ENCODE measurements at places on chromosomes 11 and 22.
A peak's percentile ranks its signal among the peaks of the same experiment; 100 is the strongest.

GRCh38 chr11:131704682-131705081, 334.3 kb downstream of the NTM start:
- no peak for DNase-seq

- no peak for DNase-seq
Observed at GRCh38 chr22:36998620-36999351, 20.5 kb downstream of the TST start.

- no peak for DNase-seq
Observed at GRCh38 chr11:56663386-56663785, at the start of gene OR5AR1. OR5AR1 (plus strand) TSS chr11:56663686; CDS start chr11:56663686, 0 bp downstream.

- no peak for DNase-seq
Observed at GRCh38 chr11:36007127-36007655, 63.3 kb downstream of the LDLRAD3 start.

DNA sequence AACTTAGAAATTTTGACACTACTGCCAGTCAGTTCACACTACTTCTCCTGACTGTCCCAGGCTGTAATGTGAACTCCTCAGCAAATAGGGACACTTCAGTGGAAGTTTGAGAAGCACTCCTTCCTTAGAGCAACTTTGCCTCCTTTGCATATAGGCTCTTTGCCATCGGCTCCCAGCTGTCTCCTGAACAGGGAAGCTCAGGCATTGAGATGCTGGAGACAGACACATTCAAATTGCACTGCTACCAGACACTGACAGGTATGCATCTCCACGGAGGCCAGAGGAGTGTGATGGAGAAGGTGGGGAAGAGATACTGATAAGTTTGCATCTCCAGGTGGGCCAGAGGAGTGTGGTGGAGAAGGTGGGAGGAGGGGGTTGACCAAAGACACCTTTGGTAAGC, 1.4 kb downstream of the TRAPPC4 start:
- no peak for DNase-seq

- no peak for DNase-seq
Observed at GRCh38 chr11:134412203-134413042, at the start of gene B3GAT1. B3GAT1 (minus strand) TSS chr11:134412242; CDS start chr11:134387659, 24,583 bp downstream.

GRCh38 chr11:9756461-9756860, 92.6 kb downstream of the SWAP70 start:
- no peak for DNase-seq

GRCh38 chr11:116888884-116889549, 51.6 kb upstream of the APOA1 start:
- DNase-seq: no peak

- no peak for DNase-seq
Observed at GRCh38 chr11:102148059-102148458, 37.8 kb downstream of the YAP1 start.

- no peak for DNase-seq
Observed at GRCh38 chr11:118615282-118615975, 8.0 kb downstream of the PHLDB1 start.

DNA sequence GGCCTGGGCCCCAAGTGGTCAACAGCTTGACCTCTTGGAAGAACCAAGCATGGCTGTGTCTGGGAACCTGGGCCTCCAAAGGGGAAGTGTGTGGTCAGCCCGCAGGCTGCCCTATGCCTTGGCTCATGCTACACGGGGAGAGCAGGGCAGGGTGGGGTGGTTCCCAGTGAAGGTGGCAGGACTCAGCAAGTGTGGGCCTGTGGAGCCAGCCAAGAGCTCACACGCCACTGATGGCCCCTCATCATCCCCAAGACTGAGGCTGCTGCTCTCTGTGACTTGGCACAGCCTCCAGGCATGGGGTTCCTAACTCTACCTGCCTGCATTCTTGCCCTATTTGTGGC, 15.9 kb upstream of the DGCR8 start:
- no peak for DNase-seq

- no peak for DNase-seq
Observed at GRCh38 chr11:36218283-36218921, 70.8 kb downstream of the COMMD9 start.

DNA sequence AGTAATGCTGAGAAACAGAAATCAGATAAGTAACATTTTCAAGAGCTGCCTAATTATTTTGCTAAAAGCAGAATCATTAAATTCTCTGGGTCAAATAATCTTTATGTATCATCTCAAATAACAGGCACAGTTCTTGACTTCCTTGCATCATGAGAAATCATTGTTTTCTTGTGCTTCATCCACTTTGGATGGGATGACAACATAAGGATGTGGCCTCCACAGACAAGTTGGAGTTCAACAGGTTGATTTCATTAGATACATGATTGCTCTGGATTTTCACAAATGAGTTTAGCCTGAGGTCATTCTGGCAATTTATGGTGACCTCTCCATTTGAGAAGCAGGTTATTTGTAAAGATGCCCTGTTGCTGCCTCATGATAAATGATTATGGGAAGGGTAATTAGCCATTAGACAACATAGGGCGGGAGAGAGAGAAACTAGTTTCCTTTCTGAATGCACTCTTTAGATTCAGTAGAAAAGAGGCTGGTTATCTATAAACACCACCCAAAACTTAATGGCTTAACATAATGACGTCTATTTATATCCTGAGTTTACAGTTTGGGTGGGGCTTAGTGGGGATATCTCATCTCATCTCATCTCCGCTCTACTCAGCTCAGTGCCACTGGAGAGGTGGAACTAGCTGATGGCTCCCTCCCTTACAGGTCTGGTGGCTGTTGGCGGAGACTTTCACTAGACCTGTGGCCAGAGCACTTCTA, 35.0 kb upstream of the ADORA2A start:
- no peak for DNase-seq

DNA sequence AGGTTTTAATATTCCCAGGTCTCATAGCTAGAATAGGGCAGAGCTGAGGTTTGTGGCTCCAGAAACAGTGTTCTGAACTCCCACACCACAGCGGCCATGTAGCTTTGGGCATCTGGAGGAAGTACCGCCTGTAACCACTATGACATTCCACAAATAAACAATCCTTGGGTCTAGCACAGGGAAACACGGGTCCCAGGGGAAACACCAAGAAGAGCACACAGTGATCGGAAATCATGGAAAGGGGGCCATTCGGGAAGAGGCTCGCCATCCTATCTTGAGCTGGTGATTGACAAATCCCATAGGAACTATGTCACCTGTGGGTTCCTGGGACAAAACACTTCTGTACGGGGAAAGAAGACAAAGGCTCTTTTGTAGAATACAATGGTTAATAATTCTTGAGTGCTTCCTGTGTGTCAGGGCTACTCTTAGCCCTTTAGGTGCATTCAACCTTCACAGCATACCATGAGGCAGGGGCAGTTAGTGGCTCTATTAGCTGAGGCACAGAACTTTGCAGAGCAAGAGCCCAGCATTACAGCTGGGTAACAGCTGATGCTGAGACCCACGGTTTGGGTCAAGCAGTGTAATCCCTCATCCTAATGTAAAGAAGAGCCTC, 514.2 kb downstream of the NTM start:
- DNase-seq: no peak

DNA sequence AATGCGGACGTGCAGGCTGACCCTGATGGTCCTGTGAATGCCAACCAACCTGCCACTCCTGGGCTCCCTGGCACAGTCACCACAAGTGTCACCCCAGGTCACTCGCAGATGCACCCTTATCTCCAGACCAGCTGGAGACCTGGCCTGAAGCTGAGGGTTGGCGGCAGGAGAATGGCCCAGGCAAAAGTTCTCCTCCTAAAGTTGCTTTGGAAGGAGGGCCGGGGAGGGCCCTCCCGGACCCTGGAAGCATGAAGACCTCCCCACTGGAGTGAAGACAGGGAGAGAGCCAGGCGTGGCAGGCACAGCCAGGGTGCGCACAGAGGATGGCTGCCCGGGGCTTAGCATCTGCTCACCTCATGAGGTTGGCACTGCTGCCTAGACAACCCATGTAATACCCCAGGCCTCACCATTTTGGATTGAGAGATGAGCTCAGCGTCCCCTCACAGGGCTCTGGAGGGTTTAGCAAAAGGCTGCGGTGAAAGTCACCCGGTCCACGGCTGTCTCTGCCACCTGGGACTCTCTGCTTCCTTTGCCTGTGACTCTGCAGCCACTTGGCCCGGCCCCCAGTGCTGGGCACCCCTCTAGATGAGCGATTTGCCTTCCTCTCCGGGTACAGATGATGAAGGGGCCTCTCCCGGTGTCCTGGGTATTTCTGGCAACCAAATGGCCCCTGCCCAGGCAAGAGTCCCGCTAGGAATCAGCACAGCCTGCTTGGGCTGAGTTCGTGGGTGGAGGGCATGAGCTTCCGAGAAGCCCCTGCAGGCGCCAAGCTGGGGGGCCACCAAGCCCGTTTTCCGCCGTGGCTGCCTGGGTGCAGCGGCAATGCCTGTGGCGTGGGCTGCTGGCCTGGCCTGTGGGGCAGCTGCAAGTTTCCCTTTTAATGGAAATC, 48.3 kb upstream of the SEPTIN5 start:
- no peak for DNase-seq

DNA sequence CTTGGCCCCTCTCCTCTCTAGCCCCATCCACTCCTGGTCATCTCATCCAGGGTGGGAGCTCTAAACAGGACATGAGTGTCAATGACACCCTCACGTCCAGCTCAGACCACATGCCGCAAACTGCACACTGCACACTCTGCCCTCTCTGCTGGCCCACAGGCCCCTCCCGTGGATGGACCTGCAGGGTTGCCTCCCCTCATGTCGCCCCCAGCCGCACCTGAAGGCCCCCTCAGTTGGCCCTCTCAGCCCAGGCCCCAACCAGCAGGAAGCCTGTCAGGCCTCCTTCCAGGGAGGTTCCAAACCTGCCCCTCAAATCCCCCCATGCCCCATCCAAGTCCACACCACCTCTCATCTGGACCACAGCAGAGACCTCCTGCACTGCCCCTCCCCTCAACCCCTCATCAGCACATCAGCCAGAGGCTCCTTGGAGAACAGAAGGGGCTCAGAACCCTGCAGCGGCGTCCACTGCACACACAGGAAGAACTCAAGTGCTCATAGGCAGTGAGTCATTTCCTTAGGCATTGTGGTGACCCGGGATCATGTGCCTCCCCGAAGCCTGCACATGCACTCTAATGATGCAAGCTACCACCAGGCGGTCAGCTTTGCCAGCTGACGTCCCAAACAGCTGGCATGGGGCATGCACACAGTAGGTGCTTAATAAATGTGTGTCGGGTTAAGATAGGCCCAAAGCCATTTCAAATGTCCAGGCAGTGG, 12.9 kb upstream of the CDKN1C start:
- DNase-seq: peak; percentile 73

DNA sequence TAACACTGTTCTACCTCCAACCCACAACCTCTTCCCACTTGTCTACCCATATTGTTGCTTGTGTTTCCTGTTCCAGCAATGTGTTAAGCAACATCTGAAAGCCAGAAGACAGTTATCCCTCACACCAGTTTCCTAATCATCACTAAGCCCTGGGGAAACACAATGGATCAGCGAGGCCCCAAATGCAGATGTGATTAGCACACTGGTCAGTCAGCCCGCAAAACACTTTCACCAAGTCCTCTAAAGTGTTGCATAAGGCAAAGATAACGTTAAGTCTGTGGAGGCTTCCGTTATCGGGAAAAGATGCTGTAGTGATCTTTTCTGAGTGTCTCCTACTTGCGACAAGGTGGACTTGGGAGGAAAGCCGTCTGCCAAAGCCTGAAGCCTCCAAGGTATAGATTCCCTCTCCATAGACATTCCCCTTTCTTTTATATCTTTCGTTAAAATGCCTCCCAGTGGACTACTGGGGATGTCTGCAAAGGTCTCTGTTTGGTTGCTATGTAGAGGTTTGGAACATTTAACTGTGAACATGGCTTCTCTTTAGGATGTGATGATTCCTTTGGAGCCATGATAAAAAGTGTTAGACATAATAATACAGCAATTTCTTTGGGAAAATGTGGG, at the start of gene MS4A3:
MS4A3 (plus strand) TSS at position 317 of the 621 bp plus-strand sequence. CDS start 4,496 bp downstream, outside the sequence.
- DNase-seq: no peak

DNA sequence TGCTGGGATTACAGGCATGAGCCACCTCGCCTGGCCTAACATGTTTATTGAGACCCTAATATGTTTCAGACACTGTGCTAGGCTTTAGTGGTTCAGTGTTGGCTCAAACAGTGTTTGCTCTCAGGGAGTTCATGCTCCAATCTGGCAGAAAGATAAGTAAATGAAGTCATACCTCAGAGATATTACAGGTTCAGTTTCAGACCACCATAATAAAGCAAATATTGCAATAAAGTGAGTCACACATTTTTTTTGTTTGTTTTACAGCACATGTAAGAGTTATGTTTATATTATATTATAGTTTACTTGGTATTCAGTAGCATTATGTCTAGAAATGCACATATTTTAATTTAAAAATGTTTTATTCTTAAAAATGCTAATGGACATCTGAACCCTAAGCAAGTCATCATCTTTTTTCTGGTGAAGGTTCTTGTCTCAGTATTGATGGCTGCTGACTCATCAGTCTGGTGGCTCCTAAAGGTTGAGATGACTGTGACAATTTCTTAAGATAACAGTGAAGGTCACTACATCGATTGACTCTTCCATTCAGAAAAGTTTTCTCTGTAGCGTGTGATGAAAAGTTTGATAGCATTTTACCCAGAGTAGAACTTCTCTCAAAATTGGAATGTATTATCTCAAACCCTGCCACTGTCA, 243.0 kb upstream of the ANO5 start:
- no peak for DNase-seq

- no peak for DNase-seq
Observed at GRCh38 chr11:2308713-2309112, 6.9 kb downstream of the TSPAN32 start.

- no peak for DNase-seq
Observed at GRCh38 chr22:23270212-23270733, 90.0 kb downstream of the BCR start.

- no peak for DNase-seq
Observed at GRCh38 chr11:67630943-67631331, 1.2 kb upstream of the NUDT8 start.

GRCh38 chr22:36301384-36301828, 48.5 kb downstream of the APOL1 start:
- DNase-seq: peak; percentile 78

GRCh38 chr11:64224891-64225607, 937 bp downstream of the TRPT1 start:
- DNase-seq: no peak

GRCh38 chr22:43400449-43400848, 11.4 kb upstream of the MPPED1 start:
- DNase-seq: no peak

GRCh38 chr22:40922484-40923303, 28.5 kb upstream of the RBX1 start:
- DNase-seq: peak; percentile 76

GRCh38 chr11:63985812-63986155, 454 bp upstream of the OTUB1 start:
- peak; percentile 71 for DNase-seq

DNA sequence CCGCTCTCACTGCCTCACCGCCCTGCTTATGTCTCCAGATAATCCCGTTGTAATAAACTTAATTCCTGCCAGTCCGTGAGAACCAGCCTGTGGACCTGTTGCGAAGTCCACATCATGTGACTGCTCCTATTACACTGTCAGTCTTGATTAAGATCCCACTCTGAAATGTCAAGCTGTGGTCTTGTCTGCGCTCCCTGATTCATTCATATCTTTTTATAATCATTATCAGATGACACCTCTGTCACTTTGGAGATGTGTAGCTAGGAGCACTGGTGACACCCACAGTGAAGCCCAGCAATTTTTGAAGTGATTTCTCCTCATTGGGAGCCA, 377.3 kb downstream of the TBC1D22A start:
- no peak for DNase-seq

- no peak for DNase-seq
Observed at GRCh38 chr11:85094795-85095194, 532.3 kb downstream of the DLG2 start.
